ENCODE measurements at places on chromosomes 3 and 15.

DNA sequence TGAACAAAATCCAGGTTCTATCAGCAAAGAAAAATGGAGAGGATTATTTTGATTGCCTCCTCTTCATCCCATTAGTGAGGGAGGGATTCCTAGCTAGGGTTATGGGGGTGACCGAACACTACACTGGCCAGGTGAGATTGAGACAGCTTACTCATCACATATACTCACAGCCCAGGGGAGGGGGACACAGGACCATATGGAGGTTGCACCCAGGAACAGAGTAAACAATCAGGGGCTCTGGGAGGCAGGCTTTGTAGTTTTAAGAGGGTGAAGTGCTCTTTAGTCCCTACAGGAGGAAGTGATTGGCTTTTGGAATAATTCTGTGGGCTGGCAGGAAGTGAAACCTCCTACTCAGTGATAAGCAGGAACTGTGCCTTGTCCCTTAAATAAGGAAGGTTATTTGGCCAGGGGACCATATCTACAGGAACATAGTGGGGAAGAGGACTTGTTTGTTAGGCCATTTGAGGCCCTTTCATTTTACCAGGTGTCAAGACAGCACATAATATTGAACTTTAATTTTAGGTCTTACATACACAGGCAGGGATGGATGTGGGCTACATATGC is 17.5 kb upstream of the KCTD6 start:
- no peak for DNase-seq

- no peak for DNase-seq
Measured at GRCh38 chr3:54121414-54122323, 683 bp upstream of the CACNA2D3 start.

- DNase-seq = no peak
Measured at GRCh38 chr3:114545193-114545592, 251.4 kb downstream of the TIGIT start.

GRCh38 chr3:69288161-69288895 is 97.6 kb downstream of the FRMD4B start:
- DNase-seq = no peak

GRCh38 chr3:39286771-39287170 is 6.9 kb upstream of the CX3CR1 start:
- DNase-seq = no peak

DNA sequence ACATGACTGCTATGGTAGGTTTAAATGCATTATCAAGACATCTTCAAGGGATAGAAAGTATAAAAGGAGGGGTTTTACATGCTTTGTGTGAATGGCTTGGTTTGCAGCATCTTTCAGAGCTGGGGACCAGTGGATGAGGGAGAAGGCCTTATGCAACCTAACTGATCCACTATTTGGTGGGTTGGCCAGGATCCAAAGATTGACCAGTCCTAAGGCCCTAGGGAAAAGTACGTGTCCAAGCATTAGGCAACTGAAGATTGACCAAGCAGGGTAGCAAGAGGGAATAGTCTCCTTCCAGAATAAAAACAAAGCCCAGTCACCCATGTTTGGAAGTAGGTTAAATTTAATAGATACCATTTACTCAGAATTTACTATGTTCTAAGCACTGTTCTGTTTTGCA is 509.3 kb downstream of the EPHB1 start:
- no peak for DNase-seq
